ENCODE measurements at places on chromosomes 7 and 10.

- DNase-seq: no peak
These were observed 124.7 kb upstream of the UNC5B start for GRCh38 chr10:71087622-71088021.

GRCh38 chr10:17394854-17395253 is 59.5 kb downstream of the ST8SIA6 start:
- peak; percentile 5 for DNase-seq

DNA sequence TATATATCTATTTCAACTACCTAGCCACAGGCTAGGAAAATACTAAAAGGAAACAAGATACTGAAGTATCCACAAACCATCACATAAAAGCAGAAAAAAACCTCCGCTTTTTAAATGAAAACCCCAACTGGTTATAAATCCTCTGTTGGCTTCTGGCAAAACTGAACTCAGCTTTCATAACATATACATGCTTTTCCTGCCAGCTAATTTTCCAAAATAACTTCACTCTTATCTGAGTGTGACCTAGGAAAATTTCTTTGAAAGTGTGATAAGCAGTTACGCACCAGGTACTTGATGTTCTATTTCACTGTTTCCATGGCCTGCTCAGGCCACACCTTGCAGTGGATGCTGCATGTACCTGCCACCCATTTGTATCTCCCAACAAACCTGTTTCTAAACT is 11.8 kb downstream of the FAM3C start:
- no peak for DNase-seq

GRCh38 chr10:125783957-125784356 is 8.3 kb upstream of the MMP21 start:
- DNase-seq: no peak

Measured in stimulated activated CD8-positive, alpha-beta memory T cell treated with anti-CD3 and anti-CD28 coated beads, Interleukin-4, amount 100 ng/mL, for 24 hours (primary cell).